ENCODE measurements at places on chromosomes 3 and 15. TPM values are rescaled to one million over a fixed set of nuclear protein-coding genes. Genes with fewer than 3 reads are reported as not detected.

The GP9 gene
- total RNA-seq = not detected

The FBXL22 gene
- 20.7 TPM for total RNA-seq

The KCNMB2 gene
- 2.0 TPM for total RNA-seq

The SERF2 gene
- total RNA-seq = 778 TPM

The HDGFL3 gene
- 26.4 TPM for total RNA-seq

DNA sequence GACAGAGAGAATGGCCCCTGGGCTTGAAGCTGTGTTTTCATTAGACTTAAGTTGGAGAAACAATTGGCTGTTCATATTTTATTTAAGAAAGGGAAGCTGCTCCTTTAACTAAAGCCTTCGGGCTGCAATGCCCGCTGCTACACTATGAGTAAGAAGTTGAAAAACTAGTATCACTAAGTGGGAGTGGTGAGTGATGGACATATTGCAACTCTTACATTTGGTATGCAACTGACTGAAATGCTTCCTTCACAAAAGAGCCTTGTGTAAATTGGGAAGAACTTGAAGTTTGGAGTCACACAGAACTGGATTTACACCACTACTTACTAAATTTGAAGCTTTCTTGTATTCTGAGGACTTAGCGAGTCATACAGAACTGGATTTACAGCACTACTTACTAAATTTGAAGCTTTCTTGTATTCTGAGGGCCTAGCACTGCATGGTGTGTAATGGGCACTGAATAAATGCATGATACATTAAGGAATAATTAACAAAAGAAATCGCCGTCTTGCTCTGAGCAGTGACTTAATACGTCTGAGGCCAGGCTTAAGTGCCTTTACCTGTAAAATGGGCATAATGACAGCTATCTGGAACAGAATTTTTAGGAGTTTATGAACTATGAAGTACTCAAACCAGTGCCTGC, 149.5 kb downstream of the RYR3 start:
- DNase-seq = no peak

DNA sequence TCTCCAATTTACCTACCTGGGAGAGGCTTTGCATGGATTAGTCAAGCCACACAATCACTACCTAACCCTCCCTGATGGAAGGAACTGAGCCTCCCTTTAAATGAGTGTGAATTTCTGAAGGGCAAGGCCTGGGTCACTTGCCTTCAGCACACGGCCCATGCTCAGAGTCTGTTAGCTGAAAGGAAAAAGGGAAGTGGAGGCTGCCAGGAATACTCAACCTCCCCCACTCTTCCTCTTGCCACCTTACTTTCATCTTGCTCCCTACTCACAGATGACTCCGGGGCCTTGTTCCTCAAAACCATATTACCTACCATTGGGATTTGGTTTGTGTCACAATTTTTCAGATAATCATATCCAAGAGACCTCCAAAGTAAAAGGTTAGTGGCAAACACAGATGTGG, 220.0 kb downstream of the ABHD5 start:
- no peak for DNase-seq

DNA sequence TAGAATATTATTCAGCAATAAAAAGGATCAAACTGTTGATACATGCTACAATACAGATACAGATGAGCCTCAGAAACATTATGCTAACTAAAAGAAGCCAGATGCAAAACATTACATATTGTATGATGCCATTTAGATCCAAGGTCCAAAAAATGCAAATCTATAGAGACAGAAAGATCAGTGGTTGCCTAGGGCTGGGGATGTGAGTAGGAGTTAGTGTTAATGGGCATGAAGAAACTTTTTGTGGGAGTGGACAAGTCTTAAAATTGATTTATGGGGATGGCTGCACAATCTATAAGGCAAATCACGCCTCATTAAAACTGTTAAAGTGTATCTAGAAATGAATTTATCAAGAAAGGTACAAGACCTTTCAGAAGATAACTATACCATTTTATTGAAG, 45.0 kb downstream of the EHHADH start:
- DNase-seq = no peak

- DNase-seq = no peak
These were observed 5.2 kb downstream of the WDR5B start for GRCh38 chr3:122410639-122411038.

DNA sequence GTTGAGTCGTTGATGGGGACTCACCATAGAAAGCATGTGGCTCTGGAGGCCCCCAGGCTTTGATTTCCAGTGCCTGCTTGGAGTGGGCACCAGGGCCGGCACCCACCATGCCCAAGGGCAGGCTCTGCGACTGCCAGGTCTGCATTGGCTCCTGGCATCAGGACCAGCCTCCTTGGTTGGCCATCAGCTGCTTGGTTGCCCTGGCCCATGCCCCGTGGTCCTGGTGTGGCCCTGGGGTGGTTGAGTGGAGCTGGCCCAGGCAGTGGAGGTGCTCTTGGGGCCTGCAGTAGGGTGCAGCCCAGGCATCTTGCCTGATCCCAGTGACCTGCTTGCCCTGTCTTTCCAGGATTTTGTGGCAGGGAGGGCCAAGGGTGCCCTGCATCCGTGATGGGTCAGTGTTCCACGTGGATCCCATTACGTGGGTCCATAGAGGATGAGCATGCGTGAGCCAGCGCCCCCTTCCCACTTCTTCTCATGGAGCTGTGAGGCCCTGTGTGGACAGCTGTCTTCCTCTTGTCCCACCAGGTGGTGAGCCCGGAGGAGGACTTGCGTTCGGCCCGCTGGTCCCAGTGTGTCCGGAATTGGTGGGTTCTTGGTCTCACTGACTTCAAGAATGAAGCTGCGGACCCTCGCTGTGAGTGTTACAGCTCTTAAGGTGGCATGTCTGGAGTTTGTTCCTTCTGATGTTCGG, 187.0 kb downstream of the UBE3A start:
- no peak for DNase-seq

DNA sequence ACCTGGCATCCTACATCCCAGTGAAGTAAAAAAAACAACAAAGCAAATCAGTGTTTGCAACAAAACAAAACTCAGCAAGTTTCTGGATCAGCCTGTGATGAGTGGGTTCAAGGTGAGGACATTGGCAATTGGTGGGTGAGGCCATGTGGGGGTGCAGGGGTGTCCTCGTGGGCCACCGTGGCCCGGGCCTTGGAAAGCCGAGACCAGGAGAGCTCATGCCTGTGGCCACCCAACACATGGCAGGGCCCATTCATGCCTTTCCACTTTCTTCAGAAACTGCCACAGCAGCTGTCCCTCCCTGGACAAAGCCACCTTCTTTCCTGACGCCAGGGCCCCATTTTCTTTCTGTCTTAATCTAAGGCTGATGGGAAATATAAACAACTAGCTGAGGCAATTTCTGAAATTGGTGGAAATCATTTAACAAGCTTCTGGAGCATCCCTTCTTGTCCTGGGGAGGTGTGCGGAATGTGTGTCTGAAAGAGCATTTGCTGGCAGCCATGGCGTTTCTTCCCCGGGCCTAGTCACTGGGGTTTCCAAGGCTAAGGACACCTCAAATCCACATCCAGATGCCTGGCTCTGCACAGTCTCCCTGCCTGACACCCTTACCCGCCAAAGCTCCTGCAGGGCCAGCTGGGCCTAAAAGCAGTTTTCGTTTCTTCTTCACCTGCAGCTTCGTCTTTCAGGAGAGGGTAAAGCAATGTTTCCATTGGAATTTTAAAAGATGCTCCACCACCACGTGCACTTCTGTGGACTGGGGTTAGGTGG, 34.1 kb upstream of the SFMBT1 start:
- no peak for DNase-seq

GRCh38 chr3:186785495-186786018, 2.2 kb downstream of the EIF4A2 start:
- no peak for DNase-seq

- DNase-seq = no peak
These were observed 12.0 kb downstream of the TERB2 start for GRCh38 chr15:44968475-44968874.

- DNase-seq = peak; percentile 38
These were observed 4.0 kb downstream of the FBXL22 start for GRCh38 chr15:63601026-63601703.

All from heart left ventricle (tissue), 16 donors.